Foreskin keratinocyte (primary cell): ENCODE measurements at places on chromosomes 2 and 18. TPM values are rescaled to one million over a fixed set of nuclear protein-coding genes. Genes with fewer than 3 reads are reported as not detected.
A peak's percentile ranks its signal among the peaks of the same experiment; 100 is the strongest.

GRCh38 chr2:46445556-46445955, 33.8 kb upstream of the TMEM247 start:
- no peak for DNase-seq

DNA sequence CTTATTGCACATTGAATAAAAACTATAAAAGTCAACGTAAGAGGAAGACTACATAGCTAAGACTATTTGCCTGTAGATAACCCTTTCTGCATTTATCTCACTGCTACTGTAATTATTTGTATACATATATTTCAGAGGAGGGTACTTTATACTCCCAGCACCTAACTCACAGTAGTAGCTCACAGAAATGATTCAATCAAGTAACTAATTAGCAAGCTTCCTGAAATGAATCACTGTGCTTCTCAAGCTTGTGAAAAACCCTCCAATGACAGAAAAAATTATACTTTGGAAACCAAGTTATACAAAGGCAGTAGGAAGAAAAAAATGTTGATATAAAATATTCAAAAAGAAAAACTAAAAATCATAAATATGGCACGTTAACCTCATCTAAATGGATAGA, 124.9 kb downstream of the NBAS start:
- DNase-seq = no peak

- DNase-seq = no peak
These were observed 440.9 kb downstream of the ZEB2 start for GRCh38 chr2:144078802-144079724.

GRCh38 chr18:14974576-14974975, 226.6 kb downstream of the ANKRD30B start:
- no peak for DNase-seq

- no peak for DNase-seq
These were observed 1452.1 kb downstream of the SUCLG1 start for GRCh38 chr2:83006961-83007360.

DNA sequence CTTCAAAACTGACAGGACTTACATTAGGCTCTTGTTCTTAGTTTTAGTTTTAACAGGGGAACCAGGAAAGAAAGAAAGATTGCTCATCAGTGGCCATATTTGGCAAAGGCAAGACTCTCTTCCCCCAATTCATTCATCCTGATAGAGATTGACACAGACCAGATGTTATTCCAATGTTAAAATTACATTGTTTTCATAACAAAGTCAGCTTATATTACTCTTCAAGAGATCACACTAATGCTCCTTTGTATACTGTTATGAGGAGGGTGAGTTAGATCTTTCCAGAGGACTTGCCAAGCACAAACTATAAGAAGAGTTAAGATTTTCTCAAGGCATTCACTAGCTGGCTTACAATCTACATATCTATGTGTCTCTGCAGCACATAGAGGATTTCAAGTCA, 252.1 kb downstream of the SLC8A1 start:
- no peak for DNase-seq

GRCh38 chr2:109447251-109447661, 166.5 kb downstream of the SEPTIN10 start:
- peak; percentile 48 for DNase-seq

GRCh38 chr18:40546875-40547274, 1408.2 kb upstream of the PIK3C3 start:
- DNase-seq = no peak

- DNase-seq = peak; percentile 3
These were observed 25.5 kb downstream of the LNPK start for GRCh38 chr2:175976391-175977157.

DNA sequence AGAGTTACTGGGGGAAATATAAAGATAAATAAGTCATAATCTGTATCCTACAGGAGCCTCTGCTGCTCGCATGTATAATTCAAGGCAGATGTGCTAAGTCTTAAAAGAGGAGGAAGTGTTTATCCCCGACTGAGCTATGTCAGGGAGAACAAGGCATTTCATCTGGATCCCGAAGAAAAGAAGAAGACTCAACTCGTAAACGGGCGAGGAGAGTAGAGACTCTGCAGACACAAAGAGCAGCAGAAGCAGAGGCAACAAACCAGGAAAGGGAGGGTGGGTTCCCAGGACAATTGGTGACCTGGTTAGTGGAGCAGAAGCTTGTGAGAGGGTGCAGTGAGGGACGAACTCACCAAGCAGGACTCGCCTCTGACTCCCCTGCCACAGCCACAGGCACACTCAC, 368.6 kb downstream of the EIPR1 start:
- no peak for DNase-seq

DNA sequence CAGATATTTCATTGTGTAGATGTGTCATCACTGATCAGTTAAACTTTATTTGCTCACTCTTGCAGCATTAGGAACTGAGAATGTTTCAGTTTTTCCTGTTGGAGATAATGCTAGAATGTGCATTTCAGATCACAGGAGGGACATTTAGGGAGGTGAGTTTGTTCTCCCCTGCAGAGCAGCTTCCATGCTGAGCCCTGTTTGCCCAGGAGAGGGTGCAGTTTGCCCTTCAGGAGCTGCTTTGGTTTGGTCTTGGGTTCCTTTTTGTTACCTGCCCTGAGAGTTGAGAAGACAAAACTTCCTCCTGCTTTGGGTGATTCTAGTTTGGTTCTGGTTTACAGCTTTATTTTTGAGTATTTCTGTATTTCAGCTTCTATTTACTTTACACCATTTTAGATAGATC, 49.9 kb downstream of the DGKD start:
- DNase-seq = peak; percentile 35

DNA sequence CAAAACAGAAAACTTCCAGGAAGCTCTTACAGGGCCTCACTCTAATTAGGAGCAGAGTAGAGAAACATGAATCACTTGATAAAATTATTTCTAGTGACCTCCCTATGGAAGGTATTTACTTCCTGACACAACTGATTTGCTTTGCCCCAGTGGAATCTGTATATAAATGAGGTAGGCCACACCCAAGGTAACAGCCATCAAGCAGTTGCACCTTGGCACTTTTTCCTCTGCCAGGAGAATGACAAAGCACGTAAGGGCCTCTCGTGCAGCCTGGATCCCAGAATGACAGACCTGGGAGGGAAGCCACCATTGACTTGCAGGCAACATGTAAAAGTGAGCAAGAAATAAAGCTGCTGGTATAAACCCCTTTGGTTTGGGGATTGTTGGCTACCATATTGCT, 620.0 kb upstream of the SLC39A10 start:
- DNase-seq = peak; percentile 20

GRCh38 chr2:213065583-213066442, 85.6 kb downstream of the IKZF2 start:
- no peak for DNase-seq

DNA sequence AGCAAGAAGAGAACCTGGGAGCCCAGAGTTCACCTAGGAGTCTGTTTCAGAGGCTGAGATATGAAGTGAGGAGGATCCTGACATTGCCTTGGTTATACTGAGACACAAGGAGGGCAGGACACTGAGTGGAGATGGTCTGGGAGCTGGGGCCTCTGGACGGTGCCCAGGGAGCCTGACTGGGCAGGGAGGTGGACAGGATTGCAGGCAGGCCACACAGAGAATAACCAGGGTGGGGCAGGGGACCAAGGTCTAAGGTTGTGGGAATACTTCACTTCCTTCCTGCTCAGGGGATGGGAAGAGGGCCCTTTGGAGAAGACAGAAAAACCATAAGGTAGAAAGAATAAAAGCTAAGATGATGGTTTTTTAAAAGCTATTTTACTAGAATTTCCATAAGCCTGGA, 18.7 kb downstream of the EDAR start:
- no peak for DNase-seq

DNA sequence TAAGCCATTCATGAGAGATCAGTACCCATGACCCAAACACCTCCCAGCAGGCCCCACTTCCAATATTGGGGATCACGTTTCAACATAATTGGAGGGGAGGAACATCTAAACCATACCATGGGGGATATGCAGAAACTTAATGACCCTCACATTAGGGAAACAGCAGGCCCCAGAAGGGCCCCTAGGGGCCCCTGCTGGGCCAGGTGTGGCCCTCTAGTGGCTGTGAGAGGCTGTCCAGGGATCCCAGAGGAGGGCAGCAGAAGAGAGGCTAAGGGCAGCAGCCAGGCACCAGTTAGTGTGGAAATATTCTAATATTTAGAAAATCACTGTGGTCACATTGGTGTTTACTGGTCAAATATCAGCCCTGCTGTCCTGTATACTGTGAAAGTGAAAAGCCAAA, 49.3 kb upstream of the ANKRD44 start:
- DNase-seq = no peak

DNA sequence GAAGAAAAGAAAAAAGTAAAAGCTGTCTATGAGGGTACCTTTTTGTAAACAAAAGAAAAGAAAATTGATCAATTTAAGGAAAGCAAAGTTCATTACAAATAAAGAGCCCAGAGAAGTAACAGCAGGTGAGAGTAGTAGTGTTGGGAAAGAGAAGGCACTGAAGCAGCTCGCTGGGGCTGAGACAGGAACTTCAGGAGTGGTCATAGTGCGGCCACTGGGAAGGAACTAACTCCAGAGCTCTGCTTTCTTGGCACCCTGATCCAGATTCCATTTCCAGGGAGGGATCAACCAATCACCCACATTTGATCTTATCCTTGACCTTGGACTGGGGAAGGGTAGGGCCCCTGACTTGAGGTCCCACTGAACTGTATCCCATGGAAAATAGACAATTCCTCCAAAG, 617.6 kb downstream of the CPS1 start:
- DNase-seq = no peak

GRCh38 chr18:26252411-26252810, 26.2 kb downstream of the TAF4B start:
- DNase-seq = no peak

DNA sequence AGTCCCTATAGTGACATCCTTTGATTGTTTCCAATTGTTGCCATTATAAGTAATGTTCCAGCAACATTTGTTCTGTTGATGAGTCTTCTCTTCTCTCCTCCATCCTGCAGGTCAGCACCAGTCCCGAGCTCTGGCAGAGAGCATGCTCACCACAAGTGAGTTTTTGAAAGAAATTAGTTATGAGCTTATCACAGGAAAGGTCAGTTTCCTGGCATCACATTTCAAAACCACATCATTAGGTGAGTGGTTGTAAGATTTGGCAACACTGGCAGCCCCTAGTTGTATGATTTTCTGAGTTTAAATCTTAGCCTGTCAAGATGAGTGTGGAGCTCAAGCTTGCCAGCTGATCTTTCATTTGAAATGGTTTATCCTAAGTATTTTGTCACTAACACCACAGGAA, 149.6 kb downstream of the ESCO1 start:
- DNase-seq = no peak

- no peak for DNase-seq
These were observed 9.7 kb upstream of the PXDN start for GRCh38 chr2:1754046-1754445.

DNA sequence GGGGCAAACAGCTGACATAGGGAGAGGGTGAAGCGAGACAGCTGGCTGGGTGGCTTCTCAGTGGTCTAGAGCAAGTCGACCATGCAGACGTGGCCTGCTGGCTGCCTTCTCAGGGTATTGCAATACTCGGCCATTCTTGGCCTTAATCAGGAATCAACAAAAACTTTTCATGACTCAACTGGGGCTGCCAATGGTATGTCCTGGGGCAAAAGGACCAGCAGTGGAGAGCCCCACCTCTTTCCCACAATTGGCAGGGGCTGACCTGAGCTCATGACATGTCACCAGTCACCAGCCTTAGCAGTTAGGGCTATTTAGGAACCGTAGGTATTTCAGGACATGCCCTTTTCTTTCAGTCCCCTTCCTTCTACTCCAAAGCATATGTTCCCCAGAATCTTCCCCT, 19.1 kb downstream of the PLA2R1 start:
- DNase-seq = no peak

GRCh38 chr2:150387586-150388288, 99.7 kb downstream of the RND3 start:
- DNase-seq = no peak

GRCh38 chr2:221551864-221552263, 20.2 kb downstream of the EPHA4 start:
- no peak for DNase-seq

DNA sequence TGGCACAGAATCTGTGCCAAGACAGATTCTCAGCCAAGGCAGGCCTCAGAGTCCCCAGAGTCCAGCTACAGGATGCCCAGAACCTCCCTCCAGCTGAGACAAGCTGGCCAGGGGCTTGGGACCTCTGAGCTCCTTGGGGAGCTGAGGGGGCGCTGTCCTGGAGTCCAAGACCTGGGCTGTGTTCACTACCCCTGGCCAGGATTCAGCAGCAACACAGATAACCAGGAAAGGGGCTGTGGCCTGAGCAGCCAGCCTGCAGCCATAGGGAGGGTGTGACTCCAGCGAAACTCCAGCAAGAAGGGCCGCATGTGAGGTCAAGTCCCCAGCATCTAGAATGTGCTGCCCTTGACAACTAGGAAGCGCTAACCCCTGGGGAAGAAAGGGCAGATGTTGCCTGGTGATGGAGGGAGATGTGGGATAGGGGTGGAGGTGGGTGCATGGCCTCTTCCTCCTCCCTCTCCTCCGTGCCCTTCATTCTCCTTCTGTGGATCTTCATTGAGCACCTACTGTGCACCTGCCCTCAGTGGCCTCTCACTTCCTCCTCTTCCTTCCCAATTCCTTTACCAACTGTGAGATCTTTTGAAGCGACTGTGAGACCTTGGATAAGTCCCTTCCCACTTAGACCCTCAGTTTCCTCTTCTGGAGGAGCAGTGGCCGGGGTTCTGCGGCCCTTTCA, 7.7 kb upstream of the ARID5A start:
- no peak for DNase-seq

DNA sequence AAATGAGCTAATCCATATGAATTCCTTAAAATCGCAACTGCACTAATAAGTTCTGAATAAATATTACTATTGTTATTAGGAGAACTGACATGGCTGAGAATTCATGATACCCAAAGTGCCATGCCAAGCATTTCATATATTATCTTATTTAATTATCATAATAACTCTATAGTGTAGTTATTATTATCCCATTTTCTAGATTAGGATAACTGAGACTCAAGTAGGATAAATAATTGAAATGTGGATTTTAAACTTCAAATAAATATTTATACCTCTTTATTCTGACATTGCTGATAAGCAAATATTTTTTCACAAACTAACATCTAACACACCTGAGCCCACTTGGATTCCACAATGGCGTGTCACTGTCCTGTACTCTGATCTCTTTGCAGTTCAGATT, 492.7 kb downstream of the IRS1 start:
- no peak for DNase-seq

- DNase-seq = no peak
These were observed 40.3 kb downstream of the SESTD1 start for GRCh38 chr2:179224361-179224760.

- no peak for DNase-seq
These were observed 34.4 kb upstream of the GALNT1 start for GRCh38 chr18:35547008-35547605.

Gene DOK6
- total RNA-seq = not detected in 2 replicates

Gene RAPGEF4
- 1.1 and 1.3 TPM in 2 replicates for total RNA-seq

Gene TGFA
- 87.7 and 92.6 TPM in 2 replicates for total RNA-seq

Gene MOGAT1
- total RNA-seq = not detected in 2 replicates

Gene TUBA3E
- not detected in 2 replicates for total RNA-seq

Gene HAAO
- total RNA-seq = 0.48 and 0.56 TPM in 2 replicates

Gene ZSWIM2
- total RNA-seq = not detected in 2 replicates

Gene IWS1
- total RNA-seq = 51.0 and 56.5 TPM in 2 replicates

Gene NTSR2
- total RNA-seq = not detected in 2 replicates

Gene IL18RAP
- total RNA-seq = not detected in 2 replicates

Gene CYP1B1
- 0.17 and 0.25 TPM in 2 replicates for total RNA-seq

Gene CD8B
- total RNA-seq = not detected in 2 replicates

Gene BOLL
- total RNA-seq = not detected in 2 replicates

Gene GALR1
- not detected in 2 replicates for total RNA-seq
